Stimulated activated CD4-positive, alpha-beta T cell treated with anti-CD3 and anti-CD28 coated beads, Interleukin-12 subunit alpha, Interleukin-12 subunit beta, amount 100 ng/mL, for 4 hours (primary cell): ENCODE measurements at places on chromosomes 11 and 22.

DNA sequence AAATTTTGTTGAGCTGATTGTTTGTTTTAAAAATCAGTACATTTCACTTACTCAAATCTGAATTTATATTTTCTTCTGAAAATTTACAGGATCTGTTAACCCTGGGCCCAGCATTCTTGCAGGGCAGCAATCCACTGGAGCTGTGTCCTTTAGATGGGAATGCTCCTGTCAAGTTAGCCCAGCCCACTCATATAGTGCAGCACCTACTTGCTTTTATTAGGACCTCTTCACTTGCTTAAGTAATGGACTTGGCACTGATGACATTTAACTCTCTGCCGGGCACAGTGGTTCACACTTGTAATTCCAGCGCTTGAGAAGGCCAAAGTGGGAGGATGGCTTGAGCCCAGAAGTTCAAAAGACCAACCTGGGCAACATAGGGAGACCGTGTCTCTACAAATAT, 89.6 kb downstream of the HSD17B12 start:
- no peak for DNase-seq

- DNase-seq = no peak
Observed at GRCh38 chr11:83064011-83064410, 7.7 kb downstream of the RAB30 start.

GRCh38 chr22:23106906-23107367, 34.9 kb downstream of the RSPH14 start:
- DNase-seq = no peak

- no peak for DNase-seq
Observed at GRCh38 chr11:25758145-25758661, 573.7 kb upstream of the ANO3 start.

GRCh38 chr11:44595964-44596381, 30.5 kb downstream of the CD82 start:
- no peak for DNase-seq

GRCh38 chr11:11706028-11706427, 84.2 kb upstream of the GALNT18 start:
- DNase-seq = no peak

GRCh38 chr11:73245461-73245860, 26.7 kb upstream of the P2RY6 start:
- no peak for DNase-seq

DNA sequence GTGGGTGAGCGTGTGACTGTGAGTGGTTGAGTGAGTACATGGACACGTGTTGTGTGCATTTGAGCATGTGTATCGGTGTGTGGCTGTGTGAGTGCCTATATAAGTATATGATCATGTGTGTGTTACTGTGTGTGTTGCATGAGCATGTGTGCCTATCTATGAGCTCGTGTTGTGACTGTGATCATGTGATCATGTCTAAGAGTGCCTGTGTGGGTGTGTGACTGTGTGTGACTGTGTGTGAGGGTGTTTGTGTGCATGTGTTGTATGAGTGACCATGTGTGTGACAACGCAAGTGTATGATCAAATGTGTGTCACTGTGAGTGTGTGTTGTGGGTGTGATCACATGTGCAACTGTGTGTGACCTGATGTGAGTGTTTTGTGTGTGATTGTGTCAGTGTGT, 88.8 kb downstream of the UBASH3B start:
- no peak for DNase-seq

DNA sequence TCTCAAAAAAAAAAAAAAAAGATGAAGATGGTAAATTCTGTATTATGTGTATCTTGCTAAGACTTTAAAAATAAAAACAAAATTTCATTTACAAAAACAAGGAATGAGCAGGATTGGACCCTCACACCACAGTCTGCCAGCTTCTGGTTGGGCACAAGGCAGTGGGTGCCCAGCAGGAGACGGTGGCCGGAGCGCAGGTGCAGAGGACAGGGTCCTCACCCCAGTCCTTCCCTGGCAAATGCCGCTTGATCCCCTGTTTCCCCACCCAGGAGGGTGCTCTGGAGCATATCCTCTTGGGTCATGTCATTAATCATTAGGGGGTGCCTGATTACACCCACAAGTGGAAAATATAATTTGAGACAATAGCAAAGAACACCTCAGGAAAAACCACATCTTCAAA, 31.2 kb downstream of the SHANK2 start:
- DNase-seq = no peak

DNA sequence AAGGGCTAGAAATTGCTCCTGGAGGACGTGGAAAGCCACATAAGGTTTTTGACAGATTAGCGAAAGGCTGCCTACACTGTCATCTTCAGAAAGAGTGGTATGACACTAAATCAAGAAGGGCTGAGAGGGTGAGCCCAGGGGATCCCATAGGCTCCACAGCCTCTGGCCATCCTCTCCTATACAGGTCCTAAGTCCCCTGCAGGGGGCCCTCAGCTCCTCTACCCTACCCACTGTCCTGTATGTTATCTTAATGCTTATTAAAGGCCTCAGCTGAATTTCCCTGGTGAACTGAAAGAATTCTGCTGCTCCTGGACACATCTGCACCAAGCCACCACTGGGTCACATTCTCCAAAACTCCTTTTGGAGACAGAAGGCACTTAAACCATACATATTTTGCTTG, 7.9 kb downstream of the KLHL22 start:
- no peak for DNase-seq

- DNase-seq = no peak
Observed at GRCh38 chr22:44623771-44624510, 78.1 kb upstream of the PRR5 start.

DNA sequence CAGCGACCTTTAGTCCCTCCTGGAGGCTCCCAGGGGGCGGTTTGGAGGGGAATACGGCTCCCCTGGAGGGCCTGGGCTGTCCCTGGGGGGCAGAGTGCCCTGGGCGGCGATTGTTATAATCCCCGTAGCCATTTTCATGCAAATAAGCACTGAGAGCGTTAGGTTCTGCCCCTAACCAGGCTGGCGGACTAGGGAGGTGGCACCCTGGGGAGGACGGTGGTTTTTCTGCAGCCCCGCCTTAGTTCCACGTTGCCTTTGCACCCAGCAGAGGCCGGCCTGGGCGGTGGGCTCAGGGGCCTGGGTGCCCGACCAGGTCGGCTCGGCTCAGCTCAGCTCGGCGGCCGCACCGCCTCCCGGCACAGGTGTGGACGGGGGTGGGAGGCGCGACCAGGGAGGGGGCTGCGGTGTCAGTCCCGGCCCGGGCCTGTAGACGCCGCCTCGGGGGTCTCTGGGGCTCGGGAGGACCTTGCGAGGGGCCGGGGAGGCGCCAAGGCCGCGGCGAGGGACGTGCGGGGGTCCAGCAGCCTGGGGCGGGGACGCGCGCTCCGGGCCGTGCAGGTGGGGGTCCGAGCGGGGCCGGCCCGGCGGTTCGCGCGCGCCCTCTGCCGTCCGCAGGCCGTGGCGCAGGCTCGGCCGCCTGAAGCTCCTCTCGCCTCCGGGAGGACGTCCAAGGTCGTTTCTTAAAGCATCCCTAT, 2.3 kb upstream of the DUSP8 start:
- DNase-seq = peak; percentile 58
